CD4-positive, alpha-beta memory T cell (primary cell): ENCODE measurements at places on chromosomes 1 and 21.

- no peak for DNase-seq
These were observed 241.2 kb upstream of the MAP1LC3C start for GRCh38 chr1:242240077-242240476.

GRCh38 chr1:25123551-25123950 is 108.8 kb downstream of the SYF2 start:
- no peak for DNase-seq

DNA sequence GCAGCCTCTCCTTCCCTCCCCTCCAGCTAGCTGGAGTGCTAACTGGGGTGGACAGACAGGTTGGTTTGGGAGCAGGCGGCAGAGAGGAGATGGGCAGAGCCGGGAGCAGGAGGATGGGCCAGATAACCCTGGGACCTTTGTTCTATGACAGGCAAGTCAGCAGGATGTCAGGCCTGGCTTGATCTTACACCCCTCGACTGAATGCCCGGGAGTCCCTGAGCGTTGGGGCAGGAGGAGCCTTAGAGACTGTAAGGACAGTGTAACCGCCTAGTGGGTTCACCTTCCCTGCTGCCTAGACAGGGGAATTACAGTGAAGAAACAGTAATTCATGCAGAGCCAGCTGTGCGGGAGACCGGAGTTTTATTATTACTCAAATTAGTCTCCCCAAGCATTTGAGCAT is 60.2 kb downstream of the MDM4 start:
- no peak for DNase-seq

DNA sequence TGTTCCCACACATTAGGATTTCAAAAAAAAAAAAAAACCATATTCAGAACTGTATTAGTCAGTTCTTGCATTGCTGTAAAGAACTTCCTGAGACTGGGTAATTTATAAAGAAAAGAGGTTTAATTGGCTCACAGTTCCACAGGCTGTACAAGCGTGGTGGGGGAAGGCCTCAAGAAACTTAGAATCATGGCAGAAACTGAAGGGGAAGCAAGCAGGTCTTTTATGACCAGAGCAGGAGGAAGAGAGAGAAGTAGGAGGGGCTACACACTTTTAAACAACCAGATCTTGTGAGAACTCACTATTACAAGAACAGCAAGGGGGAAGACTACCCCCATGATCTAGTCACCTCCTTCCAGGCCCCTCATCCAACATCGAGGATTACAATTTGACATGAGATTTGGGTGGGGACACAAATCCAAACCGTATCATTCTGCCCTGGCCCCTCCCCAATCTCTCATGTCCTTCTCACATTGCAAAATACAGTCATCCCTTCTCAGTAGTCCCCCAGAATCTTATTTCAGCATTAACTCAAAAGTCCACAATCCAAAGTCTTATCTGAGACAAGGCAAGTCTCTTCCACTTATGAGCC is 51.8 kb downstream of the POU2F1 start:
- no peak for DNase-seq

GRCh38 chr1:32250893-32251716 is at the start of gene LCK:
Gene LCK (plus strand): TSS chr1:32251265. CDS start chr1:32274330, 23,065 bp downstream.
- DNase-seq: peak; percentile 72

DNA sequence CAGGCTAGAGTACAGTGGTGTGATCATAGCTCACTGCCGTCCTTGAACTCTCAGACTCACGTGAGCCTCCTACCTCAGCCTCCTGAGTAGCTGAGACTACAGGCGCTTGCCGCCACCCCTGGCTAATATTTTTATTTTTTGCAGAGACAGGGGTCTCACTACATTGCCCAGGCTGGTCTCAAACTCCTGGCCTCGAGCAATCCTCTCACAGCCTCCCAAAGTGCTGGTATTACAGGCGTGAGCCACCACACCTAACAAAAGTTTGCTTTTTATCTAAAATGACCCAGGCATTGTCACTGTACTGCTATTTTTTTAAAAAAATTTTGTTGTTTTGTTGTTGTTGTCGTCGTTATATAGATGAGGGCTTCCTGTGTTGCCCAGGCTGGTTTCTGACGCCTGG is 46.4 kb downstream of the CAPN2 start:
- no peak for DNase-seq

DNA sequence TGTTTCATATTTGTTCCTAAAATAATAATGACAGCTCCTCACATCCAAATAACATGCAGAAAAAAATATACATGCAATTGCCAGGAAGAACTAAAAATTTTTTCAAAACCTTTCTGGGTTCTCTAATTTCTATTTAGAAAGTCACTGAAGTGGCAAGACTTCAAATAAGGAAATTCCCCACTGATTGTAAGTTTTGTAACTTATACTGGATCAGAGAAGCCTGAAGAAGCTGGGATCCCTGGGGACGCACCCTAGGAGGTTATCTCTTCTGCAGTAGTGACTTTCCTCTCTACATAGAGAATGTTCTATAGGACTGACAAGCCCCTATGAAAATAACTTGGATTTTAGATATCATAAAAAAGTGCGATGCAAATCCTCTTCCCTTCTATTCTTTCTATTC is 182.6 kb downstream of the MRPL39 start:
- DNase-seq: no peak

DNA sequence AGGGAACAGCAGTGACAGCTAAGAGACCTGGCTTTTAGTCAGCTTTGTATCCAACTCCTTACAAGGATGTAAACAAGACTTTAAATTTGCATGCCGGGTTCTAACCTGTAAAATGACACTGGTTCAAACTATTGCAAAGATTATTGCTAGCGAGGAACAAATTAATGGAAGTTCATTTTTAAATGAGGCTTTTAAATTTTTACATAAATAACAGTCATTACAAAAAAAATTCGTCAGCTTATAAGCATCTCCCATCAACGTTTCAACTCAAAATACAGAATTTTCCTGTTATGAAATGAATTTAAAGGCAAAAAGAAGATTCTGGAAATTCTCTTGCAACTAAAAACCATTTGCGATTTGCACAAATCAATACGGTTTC is 668 bp downstream of the KIF14 start:
- DNase-seq: no peak

DNA sequence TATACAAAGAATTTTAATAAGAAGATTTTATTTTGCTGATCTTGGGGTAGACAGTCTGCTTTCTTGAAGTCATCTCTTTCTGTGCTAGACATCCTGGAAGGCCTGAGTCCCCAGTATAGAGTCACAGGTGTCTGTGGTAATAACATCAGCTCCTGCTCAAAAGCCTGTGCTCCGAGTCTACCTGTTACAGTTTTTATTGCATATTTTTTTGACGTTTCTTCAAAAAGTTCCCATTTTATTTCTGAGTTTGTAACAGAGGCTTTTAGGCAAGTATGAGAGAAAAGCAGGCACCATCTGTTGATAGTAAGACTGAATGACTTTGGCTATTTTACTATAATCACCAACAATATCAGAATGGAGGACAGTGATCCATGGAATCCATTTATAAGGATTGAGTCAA is 58.0 kb upstream of the WDR26 start:
- DNase-seq: no peak
